ENCODE measurements at places on chromosomes 7 and 10.

GRCh38 chr10:21604651-21605050, 70.6 kb downstream of the MLLT10 start:
- DNase-seq = no peak

DNA sequence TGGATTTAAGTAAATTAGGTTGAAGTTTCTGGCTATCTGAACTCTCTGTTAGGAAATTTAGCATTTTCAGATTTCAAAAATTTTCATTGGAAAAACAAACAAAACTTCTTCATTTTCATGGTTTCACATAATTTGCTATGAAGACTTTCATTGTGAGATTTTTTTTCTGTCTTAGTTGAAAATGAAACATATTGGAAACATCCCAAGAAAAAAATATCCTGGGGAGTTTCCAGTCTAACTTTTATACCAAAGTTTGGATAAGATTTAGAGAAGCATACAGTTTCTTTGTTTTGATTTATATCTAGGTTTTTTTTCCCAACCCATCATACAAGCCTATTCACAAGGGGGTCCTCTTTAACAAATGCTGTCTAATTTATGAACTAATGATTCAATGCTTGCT, 300.5 kb upstream of the SEMA3A start:
- no peak for DNase-seq

DNA sequence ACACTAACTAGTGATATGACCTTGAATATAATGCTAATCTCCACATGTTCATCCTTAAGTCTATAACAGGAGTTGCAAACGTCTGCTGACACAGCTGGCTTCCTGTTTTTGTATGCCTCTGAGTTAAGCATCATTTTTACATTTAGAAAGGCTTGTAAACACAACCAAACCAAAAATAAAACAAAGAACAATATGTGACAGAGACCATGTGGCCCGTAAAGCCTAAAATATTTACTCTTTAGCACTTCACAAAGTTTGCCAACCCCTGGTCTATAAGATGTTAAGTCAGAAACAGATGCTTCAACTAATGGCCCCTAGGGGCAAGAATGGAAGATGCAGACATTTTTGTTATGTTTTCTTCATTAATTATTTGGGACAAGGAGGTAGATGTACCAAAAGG, 109.3 kb downstream of the CPEB3 start:
- DNase-seq = no peak

DNA sequence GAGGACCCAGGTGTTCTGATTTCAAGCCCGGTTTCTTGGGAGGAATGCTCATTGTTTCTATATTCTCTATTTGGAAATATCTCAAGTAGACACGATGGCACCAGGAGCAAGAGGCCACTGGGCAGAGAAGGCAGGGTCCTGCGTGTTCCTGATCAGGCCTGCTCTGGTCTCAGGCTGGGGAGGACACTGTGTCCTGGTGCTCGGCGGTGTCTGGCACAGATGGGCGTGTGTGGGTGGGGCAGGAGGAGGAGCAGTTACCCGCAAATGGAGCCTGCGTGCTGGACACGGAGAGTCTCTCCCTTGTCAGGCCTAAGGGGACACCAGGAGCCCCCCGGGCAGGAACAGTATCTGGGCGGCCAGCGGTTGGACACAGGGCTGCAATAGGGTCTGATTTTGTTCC, 25.9 kb upstream of the GOLGA7B start:
- no peak for DNase-seq

- DNase-seq = no peak
Observed at GRCh38 chr7:84629216-84629615, 434.6 kb upstream of the SEMA3A start.

DNA sequence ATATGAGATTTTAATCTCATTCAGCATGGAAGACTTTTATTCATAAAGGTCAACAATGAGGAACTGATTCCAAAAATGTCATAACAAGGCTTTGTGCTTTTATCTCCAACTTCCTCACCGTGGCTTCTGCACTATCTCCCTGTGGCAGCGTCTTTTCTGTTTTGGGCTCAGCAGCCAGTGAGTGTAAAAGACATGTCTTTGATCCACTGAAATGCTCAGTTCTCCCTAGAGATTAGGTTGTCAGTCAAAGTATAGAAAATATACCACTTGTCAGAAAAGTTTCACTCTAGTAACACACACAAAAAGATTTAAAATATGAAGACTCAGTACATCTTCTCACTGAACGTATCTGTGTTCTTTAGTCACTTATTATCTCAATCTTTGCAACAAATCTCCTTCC, 901.8 kb upstream of the ZWINT start:
- no peak for DNase-seq

All from stimulated activated CD8-positive, alpha-beta memory T cell treated with anti-CD3 and anti-CD28 coated beads, Interleukin-2, amount 100 ng/mL, for 1 hour (primary cell).